RKO (cell line): ENCODE measurements at places on chromosomes 6 and 20.
A peak's percentile ranks its signal among the peaks of the same experiment; 100 is the strongest.

DNA sequence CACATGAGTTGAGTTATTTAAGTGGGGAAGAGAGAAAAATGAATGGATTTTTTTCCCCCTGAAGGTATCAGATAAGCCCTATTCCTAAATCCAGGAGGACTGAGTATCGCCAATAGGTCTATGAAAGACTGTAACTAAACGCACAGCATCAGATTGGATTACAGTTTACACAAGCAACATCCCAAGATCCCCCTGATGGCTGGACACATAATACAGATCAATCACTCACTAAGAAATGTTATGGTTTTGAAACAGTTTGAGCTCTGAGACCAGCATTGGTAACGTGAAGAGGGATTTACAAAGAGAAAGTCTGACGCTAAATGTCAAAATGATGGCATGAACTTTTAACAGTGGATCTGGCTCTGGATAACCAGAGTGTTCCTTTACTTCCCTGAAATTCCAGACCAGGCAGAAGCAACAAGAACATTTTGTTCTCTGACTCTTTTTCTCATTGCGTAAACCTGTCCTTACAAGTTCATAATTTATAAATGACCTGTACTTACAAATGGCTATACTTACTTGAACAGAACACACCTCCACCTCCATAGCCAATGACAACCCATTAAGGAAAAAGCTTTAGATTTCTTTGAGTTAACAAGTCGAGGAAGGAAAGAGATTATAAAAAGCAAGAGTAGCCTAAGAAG lies 131.8 kb upstream of the BEND3 start:
- DNase-seq = no peak

DNA sequence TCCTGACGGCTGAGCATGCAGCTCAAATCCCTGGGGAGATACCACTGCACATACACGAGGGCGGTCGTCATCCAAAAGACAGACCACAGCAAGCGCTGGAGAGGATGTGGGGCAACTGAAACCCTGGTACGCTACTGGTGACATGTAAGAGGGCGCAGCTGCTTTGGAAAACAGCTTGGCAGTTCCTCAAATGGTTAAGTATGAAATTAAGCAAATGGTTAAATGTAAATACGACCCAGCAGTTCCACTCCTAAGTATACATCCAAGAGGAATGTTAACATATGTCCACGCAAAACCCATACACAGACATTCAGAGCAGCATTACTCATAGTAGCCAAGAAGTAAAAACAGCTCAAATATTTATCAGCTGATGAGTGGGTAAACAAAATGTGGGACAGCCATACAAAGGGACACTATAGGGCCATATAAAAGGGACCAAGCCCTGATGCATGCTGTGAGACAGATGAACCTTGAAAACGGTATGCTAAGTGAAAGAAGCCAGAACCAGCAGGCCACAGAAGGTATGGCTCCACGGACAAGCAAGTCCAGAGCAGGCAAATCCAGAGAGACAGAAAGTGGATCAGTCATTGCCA lies 38.5 kb downstream of the RIPOR3 start:
- no peak for DNase-seq

DNA sequence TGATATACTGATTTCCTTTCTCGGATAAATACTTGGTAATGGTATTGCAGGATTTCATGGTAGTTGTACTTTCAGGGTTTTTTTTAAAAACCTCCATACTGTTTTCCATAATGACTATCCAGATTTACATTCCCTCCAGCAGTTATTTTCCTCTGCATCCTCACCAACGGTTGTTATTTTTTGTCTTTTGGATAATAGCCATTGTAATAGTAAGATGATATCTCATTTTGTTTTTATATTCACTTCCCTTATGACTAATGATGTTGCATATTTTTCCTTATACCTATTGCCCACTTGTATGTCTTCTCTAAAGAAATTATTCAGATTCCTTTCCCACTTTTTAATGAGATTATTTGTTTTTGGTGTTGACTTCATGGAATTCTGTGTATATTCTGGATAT lies 231.0 kb downstream of the MEI4 start:
- no peak for DNase-seq

DNA sequence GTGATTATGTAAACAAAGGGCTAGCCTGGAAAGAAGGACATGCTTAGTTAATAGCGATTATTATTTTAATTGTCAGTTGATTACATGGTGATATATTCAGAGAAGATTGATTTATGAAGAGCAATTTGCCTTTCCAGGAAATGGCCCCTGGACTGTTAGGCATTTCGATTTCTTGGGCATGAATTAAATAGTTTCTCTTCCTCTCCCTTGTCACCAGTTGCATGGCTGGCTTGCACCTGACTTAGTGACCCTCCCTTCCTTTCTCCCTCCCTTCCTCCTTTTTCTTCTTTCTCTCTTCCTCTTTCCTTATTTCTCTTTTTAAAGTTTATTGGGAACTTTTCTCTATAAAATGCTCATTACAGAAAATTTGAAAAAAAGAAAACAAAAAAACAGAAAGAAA lies 235.4 kb downstream of the CDC5L start:
- no peak for DNase-seq

GRCh38 chr6:31710523-31711219 lies 4.0 kb downstream of the LY6G6F start:
- no peak for DNase-seq

DNA sequence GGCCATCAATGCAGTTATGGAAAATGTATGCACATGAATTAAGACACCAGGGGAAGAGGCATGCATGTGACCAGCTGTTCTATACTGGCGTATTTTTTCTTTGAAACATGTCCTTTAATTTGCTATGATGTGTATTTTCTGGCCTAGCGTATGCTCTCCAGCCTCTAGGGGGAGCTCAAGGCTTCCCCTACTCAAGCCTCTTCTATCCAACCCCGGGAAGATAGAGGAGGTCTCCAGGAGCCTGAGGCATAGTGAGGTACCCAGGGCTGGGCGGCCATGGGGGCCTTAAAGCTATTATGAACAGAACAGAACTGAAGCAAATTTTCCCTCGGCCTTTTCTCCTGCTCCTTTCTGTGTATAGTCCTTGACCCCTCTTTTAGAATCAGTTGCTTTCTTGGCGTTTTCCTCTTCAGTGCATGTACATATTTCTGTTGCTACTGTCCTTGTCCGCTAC lies 528.9 kb downstream of the MAFB start:
- DNase-seq = peak; percentile 80

DNA sequence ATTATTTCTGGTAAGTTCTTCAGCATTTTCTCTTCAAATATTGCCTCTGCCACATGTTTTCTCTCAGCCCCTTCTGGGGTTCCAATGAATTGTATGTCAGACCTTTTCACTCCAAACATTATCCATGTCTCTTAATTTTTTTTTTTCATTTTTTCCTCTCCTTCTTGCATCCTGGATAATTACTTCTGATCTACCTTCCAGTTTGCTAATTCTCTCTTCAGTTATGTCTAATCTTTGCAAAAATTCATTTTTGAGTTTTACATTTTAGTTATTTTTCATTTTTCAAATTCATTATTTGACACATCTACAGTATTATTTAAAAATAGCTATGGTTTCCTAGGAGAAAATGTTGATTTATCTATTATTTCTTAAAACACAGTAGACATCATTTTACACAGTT lies 271.7 kb downstream of the TFAP2B start:
- no peak for DNase-seq

GRCh38 chr20:61819574-61819846 lies 246.2 kb downstream of the TAF4 start:
- DNase-seq = no peak

GRCh38 chr6:1190366-1190765 lies 121.5 kb upstream of the FOXQ1 start:
- DNase-seq = peak; percentile 85

- no peak for DNase-seq
Measured at GRCh38 chr6:93120154-93120742, 299.1 kb downstream of the EPHA7 start.

DNA sequence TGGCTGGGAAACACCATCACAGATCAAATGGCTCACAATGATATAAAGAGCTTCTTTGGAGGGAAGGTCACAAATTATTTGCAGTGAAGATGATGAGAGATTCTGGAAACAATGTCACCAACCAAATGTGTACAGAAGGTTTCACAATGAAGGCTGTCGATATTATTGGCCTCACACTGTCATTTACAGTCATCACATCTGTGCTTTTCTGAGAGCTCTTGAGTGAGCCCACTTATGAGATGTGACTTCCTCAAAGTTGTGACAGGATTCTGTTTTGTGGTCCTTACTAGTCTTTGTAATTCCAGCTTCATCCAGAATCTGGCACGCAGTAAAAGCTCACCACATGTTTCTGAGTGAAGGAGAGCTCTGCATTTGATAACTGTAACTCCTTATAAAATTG lies 133.6 kb downstream of the LMBRD1 start:
- DNase-seq = no peak
